Fibroblast of villous mesenchyme (primary cell): ENCODE measurements at places on chromosomes 12 and 14.

- no peak for DNase-seq
Observed at GRCh38 chr12:51324953-51325352, 979 bp upstream of the BIN2 start.

DNA sequence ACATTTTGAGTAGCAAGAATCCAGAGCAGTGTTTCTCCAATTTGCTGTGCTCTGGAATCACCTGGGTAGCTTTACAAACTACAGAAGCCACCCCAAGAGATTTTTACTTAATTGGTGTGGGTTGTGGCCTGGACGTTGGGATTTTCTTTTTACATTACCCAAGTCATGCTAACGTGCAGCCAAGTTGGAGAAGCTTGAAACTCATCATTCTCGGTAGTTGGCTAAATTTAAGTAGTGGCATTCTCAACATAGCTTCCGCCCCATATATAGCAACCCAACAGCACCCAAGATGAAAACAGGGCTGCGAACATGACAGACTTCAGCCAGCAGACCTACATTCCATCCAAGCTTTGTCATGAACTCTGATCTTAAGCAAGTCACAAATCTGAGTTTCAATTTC lies 25.0 kb downstream of the DAD1 start:
- DNase-seq: no peak

GRCh38 chr14:23335623-23336022 lies 14.4 kb downstream of the PABPN1 start:
- DNase-seq: no peak

DNA sequence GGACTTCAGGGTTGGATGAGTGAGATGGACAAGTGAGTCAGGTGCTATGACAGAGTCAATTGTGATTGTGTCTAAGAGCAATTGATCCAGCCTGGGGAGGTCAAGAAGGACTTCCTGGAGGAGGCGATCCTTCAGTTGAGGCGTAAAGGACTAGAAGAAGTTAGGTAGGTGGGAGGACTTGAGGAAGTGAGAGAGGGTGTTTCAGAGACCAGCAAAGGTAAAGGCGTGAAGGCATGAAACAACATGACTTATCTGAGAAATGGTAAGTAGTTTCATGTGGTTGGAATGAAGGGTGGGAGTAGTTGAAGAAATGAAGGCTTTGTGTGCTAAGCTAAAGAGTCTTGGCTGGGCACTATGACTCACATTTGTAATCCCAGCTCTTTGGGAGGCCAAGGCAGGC lies 48.9 kb upstream of the PPP1CC start:
- no peak for DNase-seq

GRCh38 chr12:70733385-70733784 lies 96.2 kb upstream of the PTPRB start:
- DNase-seq: peak; percentile 69

DNA sequence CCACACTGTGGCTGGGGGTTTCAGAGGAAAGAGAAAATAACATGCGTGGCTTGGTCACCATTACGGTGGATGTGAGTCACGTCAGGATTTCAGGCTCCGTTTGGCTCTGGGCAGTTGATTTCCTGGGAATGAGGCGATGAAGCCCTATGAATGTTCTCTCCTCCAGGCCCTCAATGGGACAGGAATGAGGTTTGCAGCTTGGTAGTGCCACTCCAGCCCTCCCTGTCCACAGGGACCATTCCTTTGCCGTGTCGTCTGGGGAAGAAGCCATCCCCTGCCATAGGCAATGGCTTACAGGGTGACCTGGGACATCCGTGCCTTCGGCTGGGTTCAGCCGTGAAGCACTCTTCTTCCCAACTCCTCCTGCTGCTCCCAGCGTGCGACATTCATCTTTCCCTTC lies 95.0 kb downstream of the FBXL14 start:
- no peak for DNase-seq

- DNase-seq: no peak
Observed at GRCh38 chr12:24133384-24133783, 183.9 kb upstream of the SOX5 start.

DNA sequence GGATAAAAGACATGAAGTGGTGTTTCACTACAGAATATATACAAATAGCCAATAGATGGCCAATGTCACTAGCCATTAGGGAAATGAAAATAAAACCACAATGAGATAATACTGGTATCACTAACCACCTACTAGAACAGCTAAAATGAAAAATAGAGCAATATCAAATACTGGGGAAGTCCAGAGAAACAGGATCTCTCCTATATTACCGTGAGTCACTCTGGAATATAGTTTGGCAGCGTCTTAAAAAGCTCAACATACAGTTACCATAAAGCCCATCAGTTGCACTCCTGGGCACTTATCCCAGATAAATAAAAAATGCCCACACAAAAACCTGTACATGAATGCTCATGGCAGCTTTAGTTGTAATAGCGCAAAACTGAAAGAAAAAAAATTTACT lies 101.7 kb downstream of the TMTC1 start:
- no peak for DNase-seq

- DNase-seq: no peak
Observed at GRCh38 chr14:28763751-28764256, 2.8 kb upstream of the FOXG1 start.

DNA sequence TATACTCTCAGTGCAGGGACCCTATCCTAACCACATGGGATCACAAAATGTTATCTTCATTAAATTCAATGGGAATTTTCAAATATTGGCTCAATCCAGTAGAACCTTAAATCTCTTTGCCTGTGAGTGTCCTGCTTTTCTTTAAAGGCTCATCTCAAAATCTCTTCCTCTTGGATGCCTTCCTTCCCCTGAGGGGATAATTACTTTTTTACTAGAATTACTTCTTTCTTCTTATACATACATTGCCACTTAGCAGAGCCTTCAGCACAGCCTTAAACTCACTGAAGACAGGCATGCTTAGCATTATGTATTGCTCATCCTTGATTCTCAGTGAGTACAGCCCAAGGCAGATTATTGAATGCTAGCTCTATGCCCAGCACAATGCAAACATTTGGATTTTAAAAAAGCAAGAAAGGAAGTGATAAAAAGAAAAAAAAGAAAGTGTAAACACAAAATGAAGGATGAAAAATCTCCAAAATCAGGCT lies 1918.0 kb upstream of the FLRT2 start:
- DNase-seq: no peak
